Stimulated activated CD8-positive, alpha-beta memory T cell treated with anti-CD3 and anti-CD28 coated beads, Interleukin-7, amount 100 ng/mL, for 48 hours (primary cell): ENCODE measurements at places on chromosomes 7 and 10.

DNA sequence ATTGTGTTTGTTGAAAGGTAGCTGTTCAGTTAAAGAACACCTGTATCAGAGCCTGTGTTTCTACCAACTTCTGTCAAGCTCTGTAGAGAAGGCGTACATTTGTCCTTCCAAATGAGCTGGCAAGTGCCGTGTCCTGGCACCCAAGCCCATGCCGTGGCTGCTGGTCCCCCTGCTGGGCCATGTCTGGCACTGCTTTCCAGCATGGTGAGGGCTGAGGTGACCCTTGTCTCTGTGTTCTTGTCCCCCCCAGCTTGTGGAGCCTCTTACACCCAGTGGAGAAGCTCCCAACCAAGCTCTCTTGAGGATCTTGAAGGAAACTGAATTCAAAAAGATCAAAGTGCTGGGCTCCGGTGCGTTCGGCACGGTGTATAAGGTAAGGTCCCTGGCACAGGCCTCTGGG is 154.9 kb downstream of the EGFR start:
- DNase-seq, result no peak

DNA sequence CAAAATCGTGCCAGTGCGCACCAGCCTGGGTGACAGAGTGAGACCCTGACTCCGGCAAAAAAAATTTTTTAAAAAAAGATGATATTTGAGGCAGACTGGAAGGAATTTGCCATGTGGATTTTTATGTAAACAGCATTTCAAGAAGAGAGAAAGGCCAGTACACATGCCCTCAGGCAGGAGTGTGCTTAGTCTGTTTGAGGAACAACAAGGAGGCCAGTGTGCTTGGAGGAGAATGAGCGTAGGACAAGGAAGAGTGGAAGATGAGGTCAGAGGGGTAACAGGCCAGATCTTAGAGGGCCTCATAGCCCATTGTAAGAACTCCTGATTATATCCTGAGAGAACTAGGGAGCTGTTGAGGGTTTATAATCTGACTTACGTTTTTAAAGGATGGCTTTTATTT is 17.2 kb upstream of the STRIP2 start:
- DNase-seq, result no peak

DNA sequence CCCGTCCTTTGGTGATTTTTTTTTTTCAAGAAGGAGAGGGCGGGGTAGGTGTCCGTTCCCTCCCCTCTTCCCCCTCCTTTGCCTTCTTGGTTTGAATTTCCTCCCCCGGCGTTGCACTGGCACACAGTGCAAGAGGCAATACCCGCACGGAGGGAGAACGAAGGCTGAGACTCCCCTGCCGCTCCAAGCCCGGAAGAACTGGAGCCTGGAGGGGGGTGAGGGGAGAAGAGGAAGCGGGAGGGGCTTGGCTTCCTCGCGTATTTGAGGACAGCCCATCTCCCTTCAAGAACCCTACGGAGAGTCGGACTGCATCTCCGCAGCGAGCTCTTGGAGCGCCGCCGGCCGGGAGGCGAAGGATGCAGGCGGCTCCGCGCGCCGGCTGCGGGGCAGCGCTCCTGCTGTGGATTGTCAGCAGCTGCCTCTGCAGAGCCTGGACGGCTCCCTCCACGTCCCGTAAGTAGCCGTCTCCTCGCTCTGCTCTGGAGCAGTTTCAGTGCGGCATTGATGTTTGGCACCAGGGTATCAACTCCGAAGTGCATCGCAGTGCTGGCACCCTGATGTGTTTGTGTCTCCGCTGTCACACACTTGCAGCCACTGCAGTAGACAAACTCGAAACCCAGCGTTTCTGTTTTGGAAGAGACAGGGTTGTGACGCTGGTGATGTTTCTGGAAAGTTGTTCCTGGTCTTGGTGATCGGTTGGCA is at the start of gene CNTNAP2:
TSS of gene CNTNAP2 (plus strand) at position 281 of the 702 bp plus-strand sequence. CDS start at position 357, 76 bp downstream.
- DNase-seq, result no peak

DNA sequence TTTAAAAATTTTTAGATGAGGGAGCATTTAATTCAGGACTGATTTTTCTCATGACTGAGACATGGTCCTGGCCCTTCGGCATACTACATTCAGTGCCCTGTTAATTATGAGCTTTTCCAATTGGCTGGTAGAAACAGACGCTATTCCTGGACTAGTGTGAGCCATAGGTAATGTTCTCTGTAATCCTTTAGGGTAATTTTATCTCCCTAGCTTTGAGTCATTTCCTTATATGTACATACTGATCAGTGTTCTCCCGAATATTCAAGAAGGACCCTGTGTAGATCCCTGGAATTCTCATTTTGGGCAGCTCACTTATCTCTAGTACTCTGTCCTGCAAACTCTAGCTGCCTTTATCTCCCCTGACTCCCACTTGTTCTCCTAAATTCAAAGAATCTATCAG is 92.6 kb upstream of the NPY start:
- DNase-seq, result no peak

DNA sequence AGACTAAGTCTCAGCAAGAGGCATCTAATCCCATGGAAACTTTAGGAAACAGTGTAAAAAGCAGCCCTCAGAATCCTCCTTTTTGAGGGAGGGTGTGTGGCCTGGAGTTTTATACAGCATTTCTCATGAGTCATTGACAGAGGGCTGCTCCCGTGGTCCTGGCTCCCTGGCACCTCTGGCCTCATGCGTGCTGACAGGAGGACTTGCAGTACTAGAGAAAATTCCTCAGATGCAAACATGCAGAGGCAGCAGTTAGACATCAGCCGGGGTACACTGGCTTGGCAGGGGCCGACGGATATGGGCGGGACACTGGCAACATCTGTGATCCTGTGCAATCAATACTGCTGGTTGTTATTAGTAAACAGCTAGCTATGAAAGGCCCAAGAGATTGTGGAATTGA is 925.1 kb upstream of the CELF2 start:
- no peak for DNase-seq

DNA sequence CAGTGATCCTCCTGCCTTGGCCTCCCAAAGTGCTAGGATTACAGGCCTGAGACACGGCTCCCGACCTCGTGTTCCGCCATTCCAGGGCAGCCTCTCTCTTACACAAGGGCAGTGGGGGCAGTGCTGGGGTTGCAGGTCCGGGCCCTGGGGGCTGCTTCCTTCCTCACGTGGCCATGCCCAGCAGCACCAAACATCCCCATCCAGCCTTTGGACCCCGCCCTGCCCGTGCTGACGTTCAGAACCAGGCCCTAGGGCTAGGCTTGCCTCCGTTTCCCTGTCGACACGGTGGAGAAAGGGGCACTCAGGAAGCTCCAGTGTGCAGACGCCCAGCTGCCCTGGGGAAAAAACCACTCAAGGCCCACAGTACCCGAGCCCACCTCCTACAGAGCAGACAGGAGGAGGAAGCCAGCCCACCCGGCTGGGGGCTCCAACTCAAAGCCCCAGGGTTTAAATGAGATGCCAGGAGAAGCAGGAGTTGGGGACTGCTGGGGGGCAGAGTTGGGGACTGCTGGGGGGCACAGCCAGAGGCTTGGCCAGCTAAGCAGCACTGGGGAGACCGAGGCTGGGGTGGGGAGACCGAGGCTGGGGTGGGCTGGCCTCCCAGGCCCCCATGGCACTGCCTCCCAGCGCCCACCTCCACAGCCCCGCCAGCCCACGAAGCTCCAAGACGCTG is 35.9 kb downstream of the ADAP1 start:
- no peak for DNase-seq
